ENCODE measurements at places on chromosomes 5 and 9.

DNA sequence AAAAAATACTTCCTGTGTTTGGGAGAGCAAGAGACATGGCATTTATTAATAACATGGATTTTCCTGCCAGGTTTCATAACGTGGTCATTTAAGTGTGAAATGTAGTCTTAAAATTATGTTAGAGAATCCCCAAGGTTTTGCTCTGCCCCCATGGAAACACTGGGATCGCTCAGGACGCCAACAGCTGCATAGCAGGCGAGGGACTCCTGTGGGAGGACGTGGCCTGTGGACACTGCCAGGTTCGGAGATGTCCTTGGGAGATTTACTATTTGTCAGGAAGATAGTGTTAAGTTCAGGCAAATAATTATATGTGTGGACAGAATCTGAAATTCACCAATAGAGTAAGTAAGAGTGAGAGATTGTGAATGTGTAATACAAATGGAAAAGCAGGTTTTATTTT, 977 bp downstream of the BTNL9 start:
- no peak for DNase-seq

DNA sequence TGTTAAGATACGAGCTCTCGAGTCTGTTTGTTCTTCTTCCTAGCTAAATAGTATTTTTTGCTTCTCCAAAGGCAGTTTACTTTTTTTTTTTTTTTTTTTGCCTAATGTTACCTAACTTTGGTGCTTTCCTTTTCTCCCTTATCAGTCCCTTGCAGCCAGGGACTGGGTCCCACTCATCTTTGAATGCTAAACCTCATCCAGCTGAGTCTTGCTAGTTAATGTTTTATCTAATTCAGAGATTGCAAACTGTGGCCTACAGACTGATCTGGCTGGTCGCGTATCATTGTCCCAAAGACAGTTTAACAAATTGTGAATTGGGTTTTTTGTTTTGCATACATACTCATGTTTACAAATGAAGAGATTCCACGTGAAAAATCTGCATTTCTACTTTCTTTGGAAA, 95.7 kb upstream of the EFNA5 start:
- no peak for DNase-seq

DNA sequence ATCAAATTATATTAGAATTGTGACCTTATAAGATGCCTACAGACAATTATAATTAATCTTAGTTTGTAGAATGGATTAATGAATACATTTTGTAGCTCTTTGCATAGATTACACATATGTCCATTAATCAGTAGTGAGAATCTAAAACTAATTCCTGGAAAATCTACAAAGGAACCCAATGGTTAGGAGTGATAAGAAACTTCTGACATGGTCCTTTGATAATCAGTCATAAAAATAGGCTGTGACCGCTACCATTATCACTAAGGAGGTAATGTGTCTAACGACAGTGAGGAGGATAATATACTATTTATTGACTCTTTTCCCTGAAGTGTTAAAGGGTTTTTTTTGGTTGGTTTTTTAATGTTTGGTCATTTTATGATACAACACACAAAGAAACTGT, 46.6 kb downstream of the BNC2 start:
- DNase-seq = no peak

DNA sequence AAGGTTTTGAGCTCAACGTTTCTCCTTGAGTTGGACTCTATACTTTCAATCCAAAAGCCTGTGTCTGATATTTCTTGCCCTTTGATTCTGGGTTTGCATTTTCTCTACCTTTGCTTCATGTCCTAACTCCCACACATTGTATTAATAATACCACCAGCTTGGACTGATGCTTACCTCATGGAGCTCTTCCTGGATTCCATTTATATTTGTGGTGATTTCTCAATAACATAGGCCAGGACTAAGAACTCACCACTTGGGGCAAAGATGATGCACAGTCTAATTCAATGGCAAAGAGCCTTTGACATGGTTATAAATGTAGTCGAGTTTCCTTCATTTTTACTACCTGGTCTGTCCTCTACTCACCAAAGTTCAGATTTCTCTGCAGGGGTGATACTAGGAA, 27.5 kb upstream of the EFNA5 start:
- no peak for DNase-seq

DNA sequence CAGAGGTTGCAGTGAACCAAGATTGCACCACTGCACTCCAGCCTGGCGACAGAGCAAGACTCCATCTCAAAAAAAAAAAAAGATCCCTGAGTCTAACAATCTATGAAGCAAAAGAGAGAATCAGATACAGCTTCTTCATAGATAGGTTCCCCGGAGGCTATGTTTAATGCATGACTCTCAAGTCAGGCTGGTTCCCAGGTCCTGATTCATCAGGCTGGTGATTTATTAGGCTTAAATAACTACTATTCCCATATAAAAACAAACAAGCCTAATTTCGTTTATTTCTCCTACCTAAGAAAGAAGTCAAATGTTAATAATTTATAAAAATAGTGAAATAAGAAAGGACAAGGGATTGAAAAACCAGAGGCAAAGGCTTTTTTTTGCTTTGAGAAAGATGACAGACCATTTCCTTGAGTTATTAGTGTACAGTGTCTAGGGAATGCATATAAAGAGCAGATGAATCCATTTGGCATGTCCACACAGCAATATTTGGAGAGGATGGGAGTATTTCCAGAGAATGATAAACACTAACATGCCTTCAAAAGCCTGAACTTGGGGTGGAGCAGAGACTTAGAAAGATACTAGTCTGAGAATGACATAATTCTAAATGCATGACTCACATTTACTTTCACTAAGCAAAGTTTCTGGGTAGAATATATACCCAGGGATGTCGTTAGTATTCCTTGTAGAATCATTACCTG, 115.3 kb downstream of the NREP start:
- DNase-seq = no peak
